Spleen (tissue), 13 donors: ENCODE measurements at places on chromosomes 1 and 21. TPM values are rescaled to one million over a fixed set of nuclear protein-coding genes. Genes with fewer than 3 reads are reported as not detected.

GRCh38 chr21:31846690-31847089 lies 26.1 kb upstream of the HUNK start:
- H3K27me3 ChIP-seq: peaks cover 9% of the 10 kb centered on the region
- no peak overlapping the region for H3K4me3 ChIP-seq
- no peaks in the 10 kb centered on the region for H3K36me3 ChIP-seq

DNA sequence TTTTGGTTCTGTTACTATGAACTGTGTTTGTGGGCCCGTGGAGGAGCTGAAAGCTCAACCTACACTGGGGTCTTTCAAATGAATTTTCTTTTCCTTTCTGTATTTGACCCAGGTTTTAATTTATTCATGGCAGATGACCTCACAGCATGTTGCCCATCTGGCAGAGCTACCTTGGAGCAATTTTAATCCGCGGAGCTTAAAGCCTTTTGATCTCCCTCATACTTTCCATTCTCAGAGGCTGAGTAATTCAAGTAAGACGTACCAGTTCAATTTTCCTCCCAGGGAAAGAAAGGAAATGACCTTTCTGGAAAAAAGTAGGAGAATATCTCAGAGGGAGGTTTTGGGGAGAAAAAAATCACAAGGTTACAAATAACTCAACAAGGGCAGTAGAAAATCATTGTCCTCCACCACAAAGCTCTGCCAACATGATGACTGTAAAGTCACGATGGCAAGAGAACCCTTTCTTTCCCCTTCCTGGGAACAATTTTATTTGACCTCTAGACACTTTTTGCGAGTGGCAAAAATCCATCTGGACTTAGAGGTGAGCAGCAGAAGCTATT lies 21.6 kb upstream of the PCP4 start:
- H3K27ac ChIP-seq: no peak overlapping the region
- no peaks in the 10 kb centered on the region for H3K27me3 ChIP-seq
- H3K36me3 ChIP-seq: no peaks in the 10 kb centered on the region
- H3K4me1 ChIP-seq: no peaks in the 10 kb centered on the region

GRCh38 chr1:33181921-33182341 lies at the start of gene TRIM62:
Gene TRIM62, minus strand, starts transcription at chr1:33182043. Its CDS starts 611 bp downstream, at chr1:33181432.
- peak within 1 kb of the TSS; percentile 85 for H3K4me3 ChIP-seq
- H3K27ac ChIP-seq: peak within 1 kb of the TSS; percentile 22
- H3K4me1 ChIP-seq: no peaks in the 10 kb centered on the region
- DNase-seq: peak; percentile 95
- no peaks in the 10 kb centered on the region for H3K36me3 ChIP-seq

DNA sequence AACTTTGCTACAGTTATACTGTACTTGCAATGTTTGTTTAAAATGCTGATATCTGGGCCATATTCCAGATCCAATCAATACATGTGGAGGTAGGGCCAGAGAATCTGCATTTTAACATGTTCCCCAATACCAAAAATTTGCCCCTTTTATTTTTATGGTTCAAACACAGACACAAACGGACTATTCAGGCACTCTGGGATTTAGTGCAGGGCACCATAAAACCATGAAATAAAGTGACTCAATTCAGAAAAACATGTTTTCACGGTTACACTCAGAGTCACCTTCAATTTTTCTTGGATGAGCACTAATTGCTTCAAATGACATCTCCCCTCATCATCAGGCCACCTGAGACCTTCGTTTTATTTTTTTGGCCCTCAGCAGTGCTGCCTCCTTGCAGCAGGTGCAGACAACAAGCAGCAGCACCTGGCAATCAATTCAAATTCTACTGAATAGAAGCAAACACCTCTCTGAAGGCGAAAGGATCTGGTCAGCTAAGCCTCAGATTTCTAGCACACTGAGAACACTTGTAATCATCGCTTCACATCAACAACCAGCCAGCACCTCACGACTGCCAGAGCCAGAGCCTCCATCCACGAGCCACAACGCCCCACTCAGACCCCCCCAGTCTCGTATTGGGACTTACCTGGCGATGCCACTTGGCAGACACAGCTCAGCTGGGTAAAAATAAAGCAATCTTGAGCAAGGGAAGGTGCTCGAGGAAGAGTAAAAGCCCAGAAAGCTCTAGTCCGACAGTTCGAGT lies 1.1 kb downstream of the ERO1B start:
- H3K27me3 ChIP-seq: no peaks in the 10 kb centered on the region
- peak overlapping the region; percentile 95 for H3K4me3 ChIP-seq
- peaks cover 16% of the 10 kb centered on the region for H3K4me1 ChIP-seq
- DNase-seq: no peak

Gene C1orf87
- polyA plus RNA-seq: not detected

GRCh38 chr1:53470155-53470554 lies 11.0 kb downstream of the DMRTB1 start:
- no peaks in the 10 kb centered on the region for H3K27me3 ChIP-seq
- DNase-seq: peak; percentile 75
- no peaks in the 10 kb centered on the region for H3K36me3 ChIP-seq
- no peak overlapping the region for H3K27ac ChIP-seq

Gene HCRTR1
- polyA plus RNA-seq: not detected

GRCh38 chr1:222897527-222898190 lies 82.8 kb downstream of the DISP1 start:
- H3K27ac ChIP-seq: peak overlapping the region; percentile 14
- no peak for DNase-seq
- no peak overlapping the region for H3K4me3 ChIP-seq

DNA sequence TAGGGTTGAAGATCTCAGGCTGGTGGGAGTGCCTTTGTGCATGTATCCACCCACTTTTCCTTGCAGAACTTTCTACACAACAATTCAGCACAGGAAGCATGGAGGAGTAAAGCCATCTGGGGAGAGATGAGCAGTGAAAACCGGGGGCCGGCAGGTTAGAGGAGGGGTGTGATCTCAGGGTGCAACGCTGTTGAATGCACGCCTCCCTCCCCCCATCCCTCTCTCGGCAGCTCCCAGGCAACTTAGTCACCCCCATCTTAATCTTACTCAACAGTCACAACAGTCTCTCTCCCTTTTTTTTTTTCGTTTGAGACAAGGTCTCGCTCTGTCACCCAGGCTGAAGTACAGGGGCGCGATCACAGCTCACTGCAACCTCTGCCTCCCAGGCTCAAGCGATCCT lies 16.6 kb upstream of the ABCG1 start:
- H3K27ac ChIP-seq: no peak overlapping the region
- no peaks in the 10 kb centered on the region for H3K27me3 ChIP-seq
- DNase-seq: no peak
- H3K4me1 ChIP-seq: peaks cover 32% of the 10 kb centered on the region
- no peaks in the 10 kb centered on the region for H3K36me3 ChIP-seq
- H3K4me3 ChIP-seq: no peak overlapping the region

Gene ASTN1
- 0.64 TPM for polyA plus RNA-seq

Gene OR2T35
- polyA plus RNA-seq: not detected

Gene CD53
- polyA plus RNA-seq: 369 TPM

Gene RAB7B
- 2.0 TPM for polyA plus RNA-seq

GRCh38 chr1:3693321-3693720 lies 41.0 kb downstream of the TP73 start:
- no peaks in the 10 kb centered on the region for H3K27me3 ChIP-seq
- DNase-seq: no peak
- H3K27ac ChIP-seq: no peak overlapping the region
- H3K4me1 ChIP-seq: peaks cover 21% of the 10 kb centered on the region

Gene PLA2G2D
- 28.7 TPM for polyA plus RNA-seq

- peaks cover 4% of the 10 kb centered on the region for H3K4me1 ChIP-seq
- no peak overlapping the region for H3K27ac ChIP-seq
- no peak for DNase-seq
Measured at GRCh38 chr1:145908653-145909052, 1.2 kb downstream of the ITGA10 start.

GRCh38 chr21:46158666-46159300 lies 3.4 kb upstream of the FTCD start:
- no peaks in the 10 kb centered on the region for H3K36me3 ChIP-seq
- peaks cover 10% of the 10 kb centered on the region for H3K4me1 ChIP-seq
- H3K27ac ChIP-seq: no peak overlapping the region
- no peaks in the 10 kb centered on the region for H3K27me3 ChIP-seq
- DNase-seq: no peak
- H3K4me3 ChIP-seq: no peak overlapping the region

Gene AADACL3
- polyA plus RNA-seq: not detected

Gene TTC34
- 0.51 TPM for polyA plus RNA-seq

- no peaks in the 10 kb centered on the region for H3K4me1 ChIP-seq
- no peak overlapping the region for H3K4me3 ChIP-seq
- H3K27ac ChIP-seq: no peak overlapping the region
- H3K36me3 ChIP-seq: no peaks in the 10 kb centered on the region
Measured at GRCh38 chr1:4380564-4381168, 273.7 kb upstream of the AJAP1 start.

Gene MAP10
- polyA plus RNA-seq: 1.2 TPM

DNA sequence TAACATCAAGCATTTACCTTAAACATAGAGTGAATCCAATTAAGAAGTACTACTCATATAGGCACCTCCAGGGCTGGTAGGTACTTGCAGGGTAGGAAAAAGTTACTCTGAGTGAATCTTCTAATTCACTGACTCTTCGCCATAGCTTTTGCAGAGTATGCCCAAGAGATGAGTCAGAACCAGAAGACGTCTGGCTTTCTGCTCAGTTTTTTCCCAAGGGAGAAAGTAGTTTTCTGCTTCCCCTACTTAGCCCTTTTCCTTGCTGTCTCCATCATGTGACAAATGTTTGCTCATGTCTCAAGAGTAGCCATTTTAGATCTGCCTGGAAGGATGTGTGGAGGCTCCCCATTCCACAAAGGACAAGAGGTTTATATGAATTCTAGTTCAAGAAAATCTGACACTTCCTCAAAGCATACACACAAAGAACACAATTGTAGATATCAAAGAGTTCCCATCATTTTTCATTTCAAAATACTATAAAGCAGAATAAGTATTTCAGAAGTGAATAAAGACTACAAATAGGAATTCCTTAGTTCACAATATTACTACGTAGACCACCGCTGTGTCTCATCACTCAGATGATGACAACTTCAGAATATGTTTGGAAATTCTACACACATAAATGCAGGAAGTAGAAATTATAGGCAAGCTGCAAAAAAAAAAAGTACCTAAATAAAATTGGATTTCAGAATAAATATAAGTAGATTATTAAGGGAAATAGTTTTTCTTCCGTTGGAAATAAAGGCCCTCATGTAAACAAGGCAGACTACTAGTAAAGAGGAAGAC lies 98.5 kb downstream of the ASH1L start:
- H3K36me3 ChIP-seq: peaks cover 47% of the 10 kb centered on the region
- H3K27ac ChIP-seq: no peak overlapping the region
- H3K4me1 ChIP-seq: peaks cover 20% of the 10 kb centered on the region
- no peaks in the 10 kb centered on the region for H3K27me3 ChIP-seq
- no peak for DNase-seq

DNA sequence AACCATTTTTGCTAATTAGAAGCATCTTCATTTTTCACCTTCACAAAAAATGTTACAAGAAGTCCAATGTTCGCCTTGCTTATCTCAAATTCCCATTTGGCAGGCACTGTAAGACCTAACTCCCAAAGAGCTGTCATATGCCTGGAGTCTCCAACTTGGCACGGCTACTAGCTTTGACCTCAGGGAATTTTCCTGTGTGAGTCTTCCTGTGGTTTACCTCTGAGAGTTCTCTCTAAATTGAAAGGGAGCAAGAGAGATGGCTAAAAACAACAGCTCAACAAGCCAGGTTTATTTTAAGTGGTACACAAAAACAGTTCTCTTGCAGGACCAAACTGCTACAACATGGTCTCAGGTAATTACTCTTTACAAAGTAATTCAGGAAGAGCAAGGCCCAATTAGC lies 756.0 kb upstream of the ADGRL2 start:
- no peaks in the 10 kb centered on the region for H3K27me3 ChIP-seq
- no peaks in the 10 kb centered on the region for H3K4me1 ChIP-seq
- no peaks in the 10 kb centered on the region for H3K36me3 ChIP-seq
- DNase-seq: no peak
- no peak overlapping the region for H3K4me3 ChIP-seq
- H3K27ac ChIP-seq: no peak overlapping the region

- peaks cover 40% of the 10 kb centered on the region for H3K4me1 ChIP-seq
- peak overlapping the region; percentile 96 for H3K27ac ChIP-seq
- peak overlapping the region; percentile 89 for H3K4me3 ChIP-seq
- H3K36me3 ChIP-seq: peaks cover 12% of the 10 kb centered on the region
Measured at GRCh38 chr1:17440074-17440826, 773 bp upstream of the RCC2 start.

Gene CRNN
- polyA plus RNA-seq: 0.11 TPM

- H3K27me3 ChIP-seq: no peaks in the 10 kb centered on the region
- no peaks in the 10 kb centered on the region for H3K4me1 ChIP-seq
- no peak overlapping the region for H3K27ac ChIP-seq
- H3K4me3 ChIP-seq: no peak overlapping the region
Measured at GRCh38 chr1:43666608-43667007, 16.7 kb downstream of the KDM4A start.

- peak overlapping the region; percentile 75 for H3K4me3 ChIP-seq
- peaks cover 41% of the 10 kb centered on the region for H3K4me1 ChIP-seq
- H3K36me3 ChIP-seq: no peaks in the 10 kb centered on the region
Measured at GRCh38 chr1:212700892-212701819, 1.5 kb upstream of the BATF3 start.

- peak overlapping the region; percentile 83 for H3K4me3 ChIP-seq
- H3K27me3 ChIP-seq: no peaks in the 10 kb centered on the region
- peak; percentile 79 for DNase-seq
- peaks cover 3% of the 10 kb centered on the region for H3K36me3 ChIP-seq
Measured at GRCh38 chr1:37477946-37478345, 3.6 kb downstream of the ZC3H12A start.

DNA sequence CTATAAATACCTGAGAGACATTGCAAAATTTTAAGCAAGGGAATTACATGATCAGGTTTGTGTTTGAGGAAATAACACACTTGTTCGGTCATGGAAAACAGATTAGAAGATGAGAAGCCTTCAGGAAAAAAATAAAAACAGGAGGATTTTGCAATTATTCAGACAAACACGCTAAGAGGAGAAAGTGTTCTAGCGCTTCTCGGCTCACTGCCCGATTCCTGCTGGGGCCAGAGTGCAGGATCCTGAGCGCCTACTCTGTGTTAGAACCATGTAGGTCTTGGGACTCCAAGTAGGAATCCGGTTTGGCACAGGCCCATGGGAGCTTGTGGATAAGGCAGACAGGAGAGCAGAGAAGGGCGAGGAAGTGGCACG lies 8.1 kb upstream of the PRELP start:
- H3K4me3 ChIP-seq: no peak overlapping the region
- H3K27me3 ChIP-seq: no peaks in the 10 kb centered on the region
- H3K27ac ChIP-seq: peak overlapping the region; percentile 63
- no peaks in the 10 kb centered on the region for H3K4me1 ChIP-seq
- no peaks in the 10 kb centered on the region for H3K36me3 ChIP-seq
